Mucosa of descending colon (tissue), 3 donors: ENCODE measurements at places on chromosomes 13 and 19. TPM values are rescaled to one million over a fixed set of nuclear protein-coding genes. Genes with fewer than 3 reads are reported as not detected.

Gene IGFL4
- total RNA-seq = not detected

- DNase-seq = no peak
Measured at GRCh38 chr13:48108106-48108505, 13.2 kb upstream of the MED4 start.

DNA sequence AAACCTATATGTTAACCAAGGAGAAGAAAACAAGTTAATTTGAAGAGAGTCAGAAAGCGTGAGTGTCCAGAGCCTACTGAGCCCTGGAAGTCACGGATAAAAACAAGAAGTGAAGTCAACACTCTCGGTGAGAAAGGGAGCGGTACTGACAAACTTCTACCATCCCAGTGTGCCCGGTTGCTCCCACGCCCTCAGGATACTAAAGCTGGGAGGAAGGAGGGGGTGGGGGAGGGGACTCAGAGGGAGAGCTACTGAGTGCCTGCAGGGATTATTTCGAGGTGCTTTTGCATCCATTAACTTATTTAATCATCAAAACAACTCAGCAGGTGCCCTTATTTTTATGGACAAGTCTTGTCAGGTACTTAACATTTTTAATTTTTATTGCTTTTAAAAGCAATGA is 166.2 kb downstream of the ZIC5 start:
- no peak for DNase-seq

- no peak for DNase-seq
Measured at GRCh38 chr13:99034333-99035085, 56.6 kb upstream of the DOCK9 start.
